ENCODE measurements at places on chromosomes 16 and 17.

DNA sequence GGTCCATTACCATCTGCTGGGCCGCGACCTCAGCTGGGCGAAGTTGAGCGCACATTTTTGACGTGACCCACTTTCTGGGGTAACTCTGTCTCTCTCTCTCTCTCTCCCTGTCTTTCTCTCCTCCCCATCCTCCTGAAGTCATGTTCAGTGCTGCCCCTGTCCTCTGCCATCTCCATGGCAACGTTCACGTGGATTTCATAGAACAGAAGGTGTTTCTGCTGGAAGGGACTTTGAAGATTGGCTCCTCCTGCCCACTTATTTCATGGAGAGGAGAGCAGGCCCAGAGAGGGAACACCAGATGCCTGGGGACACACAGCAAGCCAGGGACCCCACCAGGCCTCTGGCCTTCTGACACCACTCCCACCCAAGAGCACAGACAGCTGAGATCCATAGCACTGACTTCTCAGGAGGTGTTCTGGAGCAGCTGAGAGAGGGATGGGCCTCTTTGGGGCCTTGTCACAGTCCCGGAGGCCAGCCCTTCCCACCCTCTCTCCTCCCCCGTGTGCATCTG is 4.2 kb upstream of the CCNF start:
- no peak for DNase-seq
- no peak overlapping the region for H3K27ac ChIP-seq
- no peak overlapping the region for H3K4me3 ChIP-seq
- no peaks in the 10 kb centered on the region for H3K36me3 ChIP-seq
- no peaks in the 10 kb centered on the region for H3K27me3 ChIP-seq

DNA sequence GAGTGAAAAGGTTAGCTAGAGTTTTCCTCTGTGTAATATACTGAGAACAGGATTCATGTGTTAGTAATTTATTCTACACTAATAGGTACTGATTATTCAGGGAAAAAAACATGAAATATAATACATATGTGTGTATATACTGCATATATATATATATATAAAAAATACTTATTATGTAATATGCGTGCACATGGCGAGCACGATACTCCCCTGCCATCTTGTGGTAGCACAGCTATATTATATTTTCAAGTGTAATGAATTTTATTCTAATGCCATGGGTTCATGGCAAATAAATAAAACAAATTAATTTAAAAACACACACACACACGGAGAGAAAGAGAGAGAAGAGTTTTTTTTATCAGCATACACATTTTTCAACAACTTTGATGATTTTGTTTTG is 460.6 kb downstream of the KCNJ2 start:
- H3K4me3 ChIP-seq: no peak overlapping the region
- no peak for DNase-seq
- no peaks in the 10 kb centered on the region for H3K36me3 ChIP-seq
- no peak overlapping the region for H3K27ac ChIP-seq
- H3K4me1 ChIP-seq: no peaks in the 10 kb centered on the region

DNA sequence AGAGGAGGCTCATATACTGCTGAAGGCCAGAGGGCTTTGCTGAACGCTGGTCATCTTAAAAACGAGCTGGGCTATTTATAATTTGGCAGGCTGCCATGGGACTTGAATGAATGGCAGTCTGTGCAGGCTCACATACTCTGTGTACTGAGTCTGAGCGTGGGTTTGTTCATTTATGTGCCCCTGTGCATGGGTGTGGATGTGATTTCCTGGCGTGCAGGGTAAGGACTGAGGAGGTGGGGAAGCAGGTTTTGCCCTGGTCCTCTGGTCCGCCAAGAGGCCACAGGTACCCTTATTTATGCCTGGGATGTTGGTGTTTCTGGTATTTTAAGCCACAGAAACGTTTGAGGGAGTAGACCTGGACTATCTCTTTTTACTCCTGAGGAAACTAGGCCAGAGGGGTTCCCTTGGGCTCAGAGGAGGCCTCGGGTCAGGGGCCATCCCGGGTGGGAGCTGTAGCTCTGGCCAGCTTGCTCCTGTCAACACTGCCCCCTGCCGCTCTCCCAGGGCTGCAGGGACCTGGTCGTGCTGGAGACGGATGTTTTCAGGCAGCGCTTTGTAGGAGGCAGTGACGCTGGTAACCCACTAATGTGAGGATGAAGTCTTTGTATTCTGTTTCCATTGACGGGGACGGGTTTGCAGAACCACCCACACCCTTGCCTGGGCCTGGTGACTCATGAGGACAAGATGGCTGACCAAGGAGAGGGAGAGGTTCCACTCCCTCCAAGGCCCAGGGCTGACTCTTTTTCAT is 184.4 kb downstream of the MSI2 start:
- no peaks in the 10 kb centered on the region for H3K4me1 ChIP-seq
- H3K36me3 ChIP-seq: no peaks in the 10 kb centered on the region
- H3K4me3 ChIP-seq: no peak overlapping the region
- H3K27ac ChIP-seq: no peak overlapping the region

DNA sequence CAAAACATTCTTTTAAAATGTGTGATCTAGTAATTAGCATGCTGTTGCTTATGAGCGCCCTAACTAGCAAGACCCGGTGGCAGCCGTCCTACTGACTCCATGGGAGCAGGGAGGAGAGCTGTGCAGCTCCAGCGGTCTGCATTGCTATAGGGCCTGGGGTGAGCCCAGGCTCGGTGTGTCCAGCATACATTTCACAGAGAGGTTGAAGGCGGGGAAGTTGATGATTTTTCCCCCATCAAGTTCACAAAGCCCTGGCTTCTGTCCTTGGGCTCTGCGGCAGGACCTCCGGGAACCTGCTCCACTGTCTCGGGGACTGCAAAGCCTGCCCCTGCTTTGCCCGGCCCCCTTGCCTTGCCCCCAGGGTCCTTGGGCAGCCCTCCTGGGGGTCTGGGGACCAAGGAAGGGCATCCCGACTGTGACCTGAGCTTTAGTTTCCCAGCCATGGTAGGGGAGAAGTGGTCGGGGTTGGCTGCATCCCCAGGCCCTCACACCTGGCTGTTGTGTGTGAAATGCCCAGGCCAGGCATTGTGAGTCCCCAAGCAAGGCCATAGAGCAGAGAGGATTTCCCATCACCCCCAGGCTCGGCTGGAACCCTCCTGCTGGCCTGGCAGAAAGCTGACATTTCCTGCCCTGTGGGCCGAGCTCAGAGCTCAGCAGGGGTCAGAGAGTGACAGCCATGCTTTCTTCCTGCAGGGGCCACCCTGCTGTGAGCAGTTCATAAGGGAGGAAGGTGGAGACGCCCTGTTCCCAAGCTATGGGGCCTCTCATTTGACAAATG is 24.8 kb downstream of the KCNJ12 start:
- no peaks in the 10 kb centered on the region for H3K4me1 ChIP-seq
- no peaks in the 10 kb centered on the region for H3K27me3 ChIP-seq
- H3K36me3 ChIP-seq: no peaks in the 10 kb centered on the region

GRCh38 chr16:83744441-83744981 is 63.3 kb upstream of the HSBP1 start:
- DNase-seq: no peak
- H3K27ac ChIP-seq: no peak overlapping the region
- no peaks in the 10 kb centered on the region for H3K27me3 ChIP-seq
- H3K36me3 ChIP-seq: no peaks in the 10 kb centered on the region
- H3K4me1 ChIP-seq: no peaks in the 10 kb centered on the region

GRCh38 chr17:33342025-33342424 is 48.9 kb upstream of the ASIC2 start:
- H3K4me3 ChIP-seq: no peak overlapping the region
- DNase-seq: no peak
- H3K27ac ChIP-seq: no peak overlapping the region
- H3K4me1 ChIP-seq: no peaks in the 10 kb centered on the region
- H3K36me3 ChIP-seq: no peaks in the 10 kb centered on the region
- H3K27me3 ChIP-seq: no peaks in the 10 kb centered on the region

GRCh38 chr16:75265911-75266701 is 14.7 kb upstream of the BCAR1 start:
- H3K4me1 ChIP-seq: peaks cover 33% of the 10 kb centered on the region
- H3K27ac ChIP-seq: peak overlapping the region; percentile 83
- peak overlapping the region; percentile 92 for H3K4me3 ChIP-seq
- DNase-seq: peak; percentile 81
- no peaks in the 10 kb centered on the region for H3K36me3 ChIP-seq

- H3K4me3 ChIP-seq: no peak overlapping the region
- no peak overlapping the region for H3K27ac ChIP-seq
- peaks cover 5% of the 10 kb centered on the region for H3K27me3 ChIP-seq
- no peak for DNase-seq
These were observed 5.1 kb upstream of the ZNF385C start for GRCh38 chr17:42103221-42103954.

- H3K27me3 ChIP-seq: peaks cover 29% of the 10 kb centered on the region
- H3K36me3 ChIP-seq: no peaks in the 10 kb centered on the region
- H3K4me3 ChIP-seq: no peak overlapping the region
- peaks cover 5% of the 10 kb centered on the region for H3K4me1 ChIP-seq
These were observed 15.1 kb upstream of the IRF8 start for GRCh38 chr16:85883813-85884212.

DNA sequence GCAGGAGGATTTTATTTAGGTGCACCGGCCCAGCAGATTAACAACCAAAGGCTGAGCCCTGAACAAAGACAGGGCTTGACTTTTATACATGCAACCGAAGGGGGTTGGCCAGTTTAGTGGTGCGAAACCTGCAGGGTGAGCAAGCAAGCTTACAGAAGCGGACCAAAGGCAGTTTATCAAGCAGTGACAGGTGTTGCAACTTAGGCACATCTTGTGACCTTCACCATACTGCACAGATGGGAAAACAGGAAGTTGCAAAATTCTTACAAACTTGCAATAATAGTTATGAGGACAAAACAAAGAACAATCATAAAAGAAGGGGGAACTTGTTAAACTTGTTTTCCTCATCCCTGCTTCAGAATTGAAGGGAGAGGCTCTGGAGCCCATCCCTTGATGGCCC is 1265.1 kb downstream of the CDH8 start:
- H3K27ac ChIP-seq: no peak overlapping the region
- H3K27me3 ChIP-seq: no peaks in the 10 kb centered on the region
- no peak overlapping the region for H3K4me3 ChIP-seq
- DNase-seq: no peak
- no peaks in the 10 kb centered on the region for H3K36me3 ChIP-seq

DNA sequence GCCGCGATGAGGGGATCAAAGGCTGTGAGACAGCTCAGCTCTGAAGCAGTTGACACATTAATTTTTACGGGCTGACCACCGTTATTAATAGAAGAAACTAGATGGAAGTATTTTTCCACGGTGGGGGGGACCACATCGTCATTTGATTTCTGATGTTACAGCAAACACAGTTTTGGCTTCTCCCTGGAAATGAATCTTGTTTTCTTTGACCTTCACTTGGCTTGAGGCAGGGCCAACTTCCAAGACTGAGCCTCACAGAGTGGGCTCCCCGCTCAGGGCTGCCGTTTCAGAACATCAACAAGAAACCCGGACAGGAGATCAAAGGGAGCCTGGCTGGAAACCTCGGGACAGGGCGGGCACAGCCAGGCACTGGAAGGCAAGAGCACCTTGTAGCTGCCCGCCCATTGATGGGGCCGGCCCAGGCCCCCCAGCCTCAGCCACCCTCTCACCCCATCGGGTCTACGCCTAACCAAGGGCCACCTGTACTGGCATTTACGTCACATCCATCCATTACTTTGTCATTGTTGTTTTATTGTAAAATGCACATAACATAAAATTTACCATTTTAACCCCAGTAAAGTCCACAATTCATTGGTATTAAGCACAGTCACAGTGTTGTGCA is 124.6 kb downstream of the C16orf95 start:
- H3K36me3 ChIP-seq: no peaks in the 10 kb centered on the region
- DNase-seq: no peak
- H3K4me1 ChIP-seq: no peaks in the 10 kb centered on the region
- no peak overlapping the region for H3K27ac ChIP-seq
- no peak overlapping the region for H3K4me3 ChIP-seq

DNA sequence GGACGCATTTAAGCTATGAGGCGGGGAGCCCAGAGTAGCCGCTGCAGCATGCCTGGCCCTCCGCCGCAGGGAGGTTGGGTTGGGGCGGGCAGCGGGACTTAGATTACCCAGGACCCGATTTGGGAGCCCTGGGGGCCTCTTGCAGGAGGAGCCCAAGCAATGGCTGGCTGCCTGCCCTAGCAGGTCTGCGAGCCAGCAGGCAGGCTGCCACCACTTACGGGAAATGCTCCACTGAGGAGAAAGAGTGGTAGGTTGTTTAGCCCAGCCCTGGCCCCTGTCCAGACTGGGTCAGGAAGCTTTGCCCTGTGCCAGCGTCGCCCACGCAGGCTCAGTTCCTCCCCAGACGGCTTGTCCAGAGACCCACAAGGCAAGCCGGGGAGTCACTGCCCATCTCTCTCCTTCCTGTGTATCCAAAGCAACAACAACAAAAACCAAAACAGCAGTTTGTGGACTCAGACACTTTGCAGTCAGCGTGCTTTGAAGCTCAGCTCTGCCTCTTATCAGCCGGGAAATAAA is 10.3 kb upstream of the TVP23A start:
- peak overlapping the region; percentile 88 for H3K27ac ChIP-seq
- peaks cover 44% of the 10 kb centered on the region for H3K4me1 ChIP-seq
- DNase-seq: peak; percentile 91
- H3K27me3 ChIP-seq: no peaks in the 10 kb centered on the region
- no peaks in the 10 kb centered on the region for H3K36me3 ChIP-seq
- no peak overlapping the region for H3K4me3 ChIP-seq

DNA sequence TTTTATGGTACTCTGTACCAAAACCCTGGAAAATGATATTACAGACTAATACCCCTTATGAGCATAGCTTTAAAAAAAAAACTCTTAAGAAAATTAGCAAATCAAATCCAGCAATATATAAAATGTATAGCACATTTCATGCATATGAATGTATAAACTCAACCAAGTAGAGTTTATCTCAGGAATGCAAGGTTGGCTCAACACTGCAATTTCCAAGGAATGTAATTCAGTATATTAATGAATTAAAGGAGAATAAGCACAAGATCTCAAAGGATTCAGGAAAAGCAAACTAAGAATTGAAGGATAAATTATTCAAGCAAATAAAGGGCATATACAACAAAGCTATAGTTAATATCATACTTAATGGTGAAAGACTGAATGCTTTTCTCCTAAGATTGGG is 61.9 kb upstream of the RPL38 start:
- no peak for DNase-seq
- peaks cover 16% of the 10 kb centered on the region for H3K27me3 ChIP-seq
- no peaks in the 10 kb centered on the region for H3K36me3 ChIP-seq
- H3K27ac ChIP-seq: no peak overlapping the region
- no peaks in the 10 kb centered on the region for H3K4me1 ChIP-seq

DNA sequence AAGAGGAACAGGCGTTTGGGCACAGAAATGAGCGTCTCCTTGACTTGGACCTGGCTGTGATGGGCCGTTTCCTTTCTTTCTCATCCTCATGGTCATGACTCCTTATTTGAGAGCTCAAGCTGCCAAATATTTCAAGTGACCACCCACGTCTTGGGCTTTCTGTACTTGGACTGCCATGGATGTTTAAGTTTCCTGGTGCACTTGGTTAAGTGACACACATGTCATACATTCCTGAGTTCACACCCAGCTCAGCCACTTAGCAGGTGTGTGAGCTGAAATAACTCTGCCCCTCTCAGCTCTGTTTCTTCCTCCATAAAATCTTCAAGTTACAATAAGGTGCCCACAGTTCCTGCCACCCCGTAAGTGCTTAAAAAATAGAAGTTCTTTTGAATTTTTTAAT is 114.5 kb downstream of the CLEC16A start:
- no peaks in the 10 kb centered on the region for H3K4me1 ChIP-seq
- no peak for DNase-seq
- H3K36me3 ChIP-seq: no peaks in the 10 kb centered on the region

Data from left lung (tissue), 14 donors.